ENCODE measurements at places on chromosomes 3 and 15.

GRCh38 chr3:119087799-119088198 is 53.2 kb upstream of the IGSF11 start:
- no peak for DNase-seq

DNA sequence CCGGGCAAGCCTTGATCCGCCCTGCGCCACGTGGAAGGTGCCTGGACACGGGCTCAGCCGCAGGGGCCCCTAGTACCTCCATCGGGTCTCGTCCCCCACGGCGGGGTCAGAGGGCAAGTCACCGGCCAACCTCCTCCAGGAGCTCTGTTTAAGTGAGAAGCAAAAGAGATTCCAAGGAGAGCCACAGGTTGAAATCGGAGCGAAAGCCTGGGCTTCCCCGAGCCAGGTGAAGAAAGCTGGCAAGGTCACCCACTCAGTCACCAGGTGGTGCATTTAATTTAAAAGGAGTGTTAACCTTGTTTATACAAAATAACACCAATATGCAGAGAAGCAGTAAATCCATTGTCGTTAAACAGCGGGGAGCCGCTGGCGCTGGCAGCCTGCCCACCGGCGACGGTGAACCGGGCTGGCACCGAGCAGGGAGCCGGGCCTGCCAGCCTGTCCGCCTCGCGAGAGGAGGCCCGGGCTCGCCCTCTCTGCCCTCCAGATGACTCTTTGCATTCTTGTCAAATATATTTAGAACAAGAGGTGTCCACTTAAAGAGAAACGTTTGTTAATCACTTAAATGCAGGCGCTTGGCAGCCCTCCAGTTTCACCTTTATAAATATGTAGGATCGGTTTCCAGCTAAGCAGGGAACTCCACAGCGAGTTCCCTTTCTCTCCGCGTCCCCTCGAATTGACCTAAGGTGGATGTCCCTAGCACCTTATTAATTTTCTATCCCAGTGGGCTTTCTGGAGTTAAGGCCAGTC is 277.3 kb upstream of the NR2F2 start:
- DNase-seq = no peak

GRCh38 chr3:31823184-31823583 is 157.9 kb downstream of the OSBPL10 start:
- no peak for DNase-seq

- no peak for DNase-seq
Observed at GRCh38 chr15:99244306-99244705, 5.1 kb downstream of the TTC23 start.

DNA sequence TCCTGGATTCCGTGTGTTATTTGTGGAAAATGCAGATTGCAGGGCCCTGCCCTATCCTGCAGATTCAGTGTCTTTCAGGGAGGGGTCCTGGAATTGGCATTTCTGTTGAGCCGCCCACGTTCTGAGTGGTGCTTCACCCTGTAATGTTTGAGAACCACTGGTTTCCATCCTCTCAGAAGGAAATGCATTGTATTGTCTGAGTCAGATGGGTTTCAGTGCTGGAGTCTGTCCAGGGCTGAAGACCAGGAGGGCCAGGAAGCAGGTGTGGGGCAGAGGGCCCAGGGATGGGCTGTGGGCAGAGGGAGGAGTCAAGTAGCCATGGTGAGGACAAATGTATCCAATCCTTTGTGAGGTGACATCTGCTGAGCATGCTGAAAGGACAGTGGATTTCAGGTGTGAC is 123.8 kb downstream of the SV2B start:
- no peak for DNase-seq

GRCh38 chr3:98482717-98483482 is 14.6 kb upstream of the OR5K2 start:
- no peak for DNase-seq

DNA sequence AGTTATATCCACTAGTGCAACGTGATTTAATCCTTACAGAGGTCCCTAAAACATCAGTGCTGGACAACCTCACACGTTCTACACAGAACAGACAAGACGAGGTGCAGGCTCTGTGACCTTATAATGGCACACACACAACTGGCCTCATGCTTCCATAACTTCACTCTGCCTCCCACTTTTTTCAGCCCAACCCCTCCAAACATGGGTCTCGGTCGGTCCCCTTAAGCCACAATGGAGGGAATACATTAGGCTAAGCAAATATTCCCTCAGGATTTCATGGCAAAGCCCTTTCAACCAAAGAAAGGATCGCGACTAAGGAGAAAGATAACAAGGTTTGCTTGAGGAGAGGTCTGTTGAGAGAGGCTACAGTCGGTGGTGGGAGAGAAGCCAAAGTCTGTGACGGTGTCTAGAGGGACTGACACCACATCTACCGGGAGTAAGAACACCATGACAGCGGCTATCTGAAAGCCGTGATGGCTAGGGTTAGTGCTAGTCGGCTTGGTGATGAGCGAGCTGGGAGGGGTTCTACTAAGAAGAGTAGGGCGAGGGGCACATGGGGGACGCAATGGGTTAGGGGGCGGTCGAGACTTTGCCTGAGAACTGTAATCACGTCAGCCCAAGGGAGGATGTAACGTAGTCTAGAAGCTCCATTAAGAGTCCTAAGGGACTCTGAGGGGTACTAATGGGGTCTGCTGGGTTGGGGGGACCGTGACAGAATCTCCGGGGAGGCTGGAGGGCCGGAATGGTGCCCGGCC is 1.0 kb downstream of the MYO9A start:
- DNase-seq = peak; percentile 29

DNA sequence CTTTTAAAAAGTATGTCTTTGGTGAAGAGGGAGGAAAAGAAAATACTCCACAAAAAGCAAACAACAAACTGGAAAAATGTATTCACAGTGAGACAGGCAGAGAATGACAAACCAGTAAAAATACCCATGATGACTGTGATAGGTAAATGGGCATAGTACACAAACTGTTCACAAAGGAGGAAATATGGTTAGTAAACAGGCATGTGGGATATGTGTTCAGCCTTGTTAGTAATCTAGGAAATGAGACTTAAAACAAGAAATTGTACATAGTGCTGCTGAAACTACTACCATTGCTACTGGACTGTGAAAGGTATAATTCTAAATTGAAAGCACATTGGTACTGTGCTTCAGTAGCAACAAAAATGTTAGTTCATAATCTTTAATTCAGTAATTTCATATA is 50.1 kb downstream of the UBE2E2 start:
- DNase-seq = no peak

- DNase-seq = no peak
Observed at GRCh38 chr15:62726461-62726860, 316.1 kb upstream of the TPM1 start.

DNA sequence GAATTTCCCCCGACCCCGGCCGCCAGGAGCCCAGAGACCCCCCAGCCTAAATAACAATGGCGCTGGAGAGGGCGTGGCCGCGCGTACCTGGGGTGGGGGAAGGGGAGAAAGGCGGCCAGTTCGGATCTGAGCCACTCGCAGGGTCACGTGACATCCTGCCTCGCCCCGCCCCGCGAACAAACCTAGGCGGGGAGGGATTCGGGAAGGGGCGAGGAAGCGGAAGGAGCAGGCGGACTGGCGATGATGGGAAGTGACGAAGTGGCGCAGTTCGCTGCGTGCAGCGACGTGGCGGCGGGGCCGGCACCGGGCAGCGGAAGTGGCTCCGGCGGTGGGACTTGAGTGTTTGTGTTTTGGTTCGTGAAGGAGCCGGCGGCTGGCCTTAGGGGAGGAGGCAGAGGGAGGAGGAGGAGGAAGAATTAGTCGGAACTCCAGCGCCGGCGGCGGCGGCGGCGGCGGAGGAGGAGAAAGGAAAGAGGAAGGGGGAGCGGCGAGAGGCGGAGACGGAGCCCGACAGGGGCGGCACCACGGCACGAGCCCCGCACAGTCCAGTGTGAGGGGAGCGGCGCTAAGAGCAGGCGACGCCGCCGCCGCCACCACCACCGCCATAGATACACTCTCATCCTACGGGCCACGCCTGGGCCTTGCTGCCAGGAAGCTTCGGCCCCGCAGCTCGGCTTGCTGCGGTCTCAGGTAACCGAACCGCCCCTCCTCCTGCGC is at the start of gene RAB5A:
RAB5A (plus strand) TSS at position 266 of the 717 bp plus-strand sequence. CDS start 3,802 bp downstream, outside the sequence.
- peak; percentile 98 for DNase-seq

DNA sequence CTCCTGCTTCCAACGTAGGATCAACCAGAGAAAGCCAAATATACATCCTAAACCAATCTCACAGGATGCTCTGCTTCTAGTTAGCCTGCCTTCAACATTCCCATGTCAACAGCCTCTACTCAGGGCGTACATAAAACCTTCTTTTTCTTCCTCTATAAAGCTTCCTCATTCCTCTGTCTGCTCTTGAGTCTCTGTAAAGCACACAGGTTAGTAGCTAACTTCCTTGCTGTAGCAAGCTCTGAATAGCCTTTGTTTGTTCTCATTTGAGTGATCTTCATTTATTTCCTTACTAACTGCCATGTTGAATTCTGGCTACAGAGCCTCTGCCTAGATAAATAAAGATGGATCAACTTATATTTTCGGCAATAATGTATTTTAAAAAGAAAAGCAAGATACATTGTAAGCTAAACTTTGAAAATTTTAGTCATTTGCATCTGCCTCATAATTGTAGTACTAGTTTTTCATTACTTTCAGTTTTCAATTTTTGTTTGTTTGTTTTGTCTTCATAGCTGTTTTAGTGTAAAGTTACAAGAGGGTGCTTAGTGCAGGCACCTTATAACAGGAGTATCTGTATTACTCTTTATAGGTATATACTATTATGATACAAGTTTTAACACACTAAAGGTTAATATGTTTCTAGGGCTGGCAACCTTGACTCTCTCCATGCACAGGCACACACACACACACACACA is 498.2 kb downstream of the PYDC2 start:
- DNase-seq = no peak

DNA sequence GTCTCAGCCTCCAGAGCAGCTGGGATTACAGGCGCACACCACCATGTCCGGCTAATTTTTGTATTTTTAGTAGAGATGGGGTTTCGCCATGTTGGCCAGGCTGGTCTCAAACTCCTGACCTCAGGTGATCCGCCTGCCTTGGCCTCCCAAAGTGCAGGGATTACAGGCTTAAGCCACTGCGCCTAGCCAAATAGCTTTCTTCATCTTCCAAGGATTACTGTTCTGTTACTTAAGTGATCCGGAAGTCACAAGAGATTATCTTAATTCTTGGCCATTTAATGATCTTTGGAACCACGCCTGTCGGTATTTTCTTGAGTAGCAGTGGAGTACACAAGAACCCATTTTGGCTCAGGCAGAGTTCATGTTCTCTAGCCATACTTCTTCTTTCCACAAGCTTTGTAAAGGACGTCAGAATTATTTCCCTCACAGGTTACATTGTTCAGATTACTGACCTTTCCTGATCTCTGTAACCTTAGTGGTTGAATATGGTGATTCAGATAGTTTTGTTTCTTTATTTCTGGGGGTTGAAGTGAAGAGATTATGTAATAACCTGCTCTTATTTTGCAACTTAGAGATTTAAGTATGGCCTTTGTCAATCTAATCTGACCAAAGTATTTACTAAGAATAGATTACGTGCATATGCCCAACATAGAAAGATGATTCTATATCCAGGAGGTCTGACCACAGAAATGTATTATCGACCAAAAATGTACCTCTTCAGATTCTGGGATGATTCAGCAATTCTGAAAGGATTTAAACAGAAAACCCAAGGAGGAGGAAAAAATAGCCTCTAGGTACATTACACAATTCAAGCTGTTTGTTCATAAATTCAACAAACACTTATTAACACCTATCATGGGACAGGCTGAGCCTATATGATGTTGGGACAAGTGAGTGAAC is 132.2 kb downstream of the GREM1 start:
- DNase-seq = no peak
